Esophagus (tissue), 2 donors: ENCODE measurements at places on chromosomes 3 and 15. TPM values are rescaled to one million over a fixed set of nuclear protein-coding genes. Genes with fewer than 3 reads are reported as not detected.

Gene SST
- polyA plus RNA-seq = 0.24 TPM

Gene IQCF5
- not detected for polyA plus RNA-seq

Gene TRNT1
- polyA plus RNA-seq = 8.3 TPM

Gene PSTPIP1
- 3.6 TPM for polyA plus RNA-seq

Gene SEMA5B
- polyA plus RNA-seq = 0.28 TPM

Gene PTPRG
- 1.6 TPM for polyA plus RNA-seq

Gene SERINC4
- polyA plus RNA-seq = 0.18 TPM

Gene SKOR1
- polyA plus RNA-seq = 0.12 TPM

Gene CASR
- polyA plus RNA-seq = not detected

Gene KIF9
- polyA plus RNA-seq = 3.5 TPM

Gene CCRL2
- 0.28 TPM for polyA plus RNA-seq

Gene PLA2G4E
- 1.2 TPM for polyA plus RNA-seq

Gene IL17RD
- polyA plus RNA-seq = 0.31 TPM

Gene LEKR1
- 0.21 TPM for polyA plus RNA-seq

Gene IGSF11
- 0.67 TPM for polyA plus RNA-seq

Gene PRRT3
- polyA plus RNA-seq = 2.0 TPM

Gene PARP15
- 0.94 TPM for polyA plus RNA-seq

Gene FANCD2OS
- polyA plus RNA-seq = 0.22 TPM

Gene CCR3
- not detected for polyA plus RNA-seq

Gene SLC2A2
- not detected for polyA plus RNA-seq

Gene SAMMSON
- 0.47 TPM for polyA plus RNA-seq

Gene C15orf39
- polyA plus RNA-seq = 14.7 TPM

Gene SPTBN5
- polyA plus RNA-seq = 9.3 TPM

Gene SMAD6
- polyA plus RNA-seq = 1.6 TPM

Gene RASL12
- polyA plus RNA-seq = 10.9 TPM

Gene SLCO2A1
- polyA plus RNA-seq = 4.9 TPM

Gene HEG1
- 3.1 TPM for polyA plus RNA-seq

Gene COL8A1
- 1.4 TPM for polyA plus RNA-seq

Gene RLBP1
- not detected for polyA plus RNA-seq

Gene TM4SF18
- 1.2 TPM for polyA plus RNA-seq

Gene AADACL2
- polyA plus RNA-seq = 0.33 TPM

Gene BCL6
- polyA plus RNA-seq = 28.7 TPM

Gene GOLGA8G
- polyA plus RNA-seq = not detected

Gene DUSP7
- 18.2 TPM for polyA plus RNA-seq

Gene MUC4
- polyA plus RNA-seq = 17.4 TPM

Gene CLDN16
- 0.12 TPM for polyA plus RNA-seq

Gene LOXL1
- 9.6 TPM for polyA plus RNA-seq

Gene CFAP44
- 7.0 TPM for polyA plus RNA-seq
